ENCODE measurements at places on chromosomes 1 and 21.

DNA sequence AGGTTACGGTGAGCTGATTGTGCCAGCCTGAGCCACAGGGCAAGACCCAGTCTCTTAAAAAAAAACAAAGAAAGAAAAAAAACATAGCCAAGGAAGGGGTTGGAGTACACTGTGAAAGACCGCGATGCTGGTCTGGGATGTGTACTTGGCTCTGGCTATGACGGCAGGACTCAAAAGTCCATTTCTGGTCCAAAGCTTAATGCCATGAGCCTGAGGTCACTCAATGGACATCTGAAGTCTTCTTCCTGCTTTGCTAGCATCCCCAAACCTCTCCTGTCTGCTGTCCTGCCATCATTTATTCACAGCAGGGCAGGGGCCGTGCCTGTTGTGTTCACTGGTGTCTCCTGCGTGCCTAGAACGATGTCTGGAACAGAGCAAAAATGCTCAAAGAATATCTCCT lies 1.5 kb upstream of the ARHGEF10L start:
- DNase-seq, result no peak

GRCh38 chr1:228226956-228227791 lies 19.3 kb downstream of the OBSCN start:
- peak; percentile 6 for DNase-seq

GRCh38 chr1:8267307-8267706 lies 50.6 kb upstream of the SLC45A1 start:
- DNase-seq, result no peak

- DNase-seq, result no peak
These were observed 16.6 kb upstream of the IL19 start for GRCh38 chr1:206754011-206754410.

DNA sequence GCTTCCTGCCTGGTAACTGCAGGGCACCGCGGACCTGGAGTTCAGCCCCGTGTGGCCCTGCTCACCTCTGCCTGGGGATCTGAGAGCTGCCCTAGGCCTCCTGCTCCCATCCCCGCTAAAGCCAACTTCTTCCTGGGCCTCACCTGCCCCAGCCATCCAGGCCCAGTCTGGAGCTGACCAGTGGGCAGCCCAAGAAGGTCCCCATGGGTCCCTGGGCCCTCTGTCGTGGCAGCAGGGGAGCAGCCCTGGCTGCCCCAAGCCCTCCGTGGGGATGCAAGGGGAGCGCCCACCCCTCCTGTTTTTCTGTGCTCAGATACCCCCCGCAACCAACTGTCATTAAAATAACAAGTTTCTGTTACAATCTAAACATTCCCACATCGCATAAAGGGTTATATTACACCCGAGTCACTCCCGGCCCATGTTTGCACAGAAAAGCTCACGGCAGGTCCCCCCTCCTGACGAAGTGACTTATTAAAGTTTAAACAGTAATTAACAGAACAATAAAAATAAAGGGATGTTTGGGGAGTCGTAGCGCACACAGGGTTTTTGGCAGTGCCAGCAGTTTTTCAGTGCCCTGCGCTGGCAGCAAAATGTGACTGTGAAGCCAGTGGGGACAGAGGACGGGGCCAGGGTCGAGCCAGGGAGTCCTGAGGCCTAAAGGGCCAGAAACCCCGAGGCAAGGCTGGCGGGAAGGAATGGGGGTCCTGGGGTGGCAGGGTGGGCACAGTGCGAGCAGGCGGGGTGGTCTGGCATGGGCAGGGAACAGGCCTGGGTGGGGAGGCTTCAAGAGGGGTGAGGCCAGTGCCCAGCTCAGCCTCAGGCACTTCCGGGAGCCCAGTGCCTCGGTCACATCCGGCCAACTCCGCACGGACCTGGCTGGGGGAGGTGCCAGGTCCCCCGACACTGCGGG lies 121.5 kb downstream of the CASZ1 start:
- DNase-seq, result no peak

GRCh38 chr1:180152588-180152987 lies 2.1 kb upstream of the QSOX1 start:
- DNase-seq, result no peak

DNA sequence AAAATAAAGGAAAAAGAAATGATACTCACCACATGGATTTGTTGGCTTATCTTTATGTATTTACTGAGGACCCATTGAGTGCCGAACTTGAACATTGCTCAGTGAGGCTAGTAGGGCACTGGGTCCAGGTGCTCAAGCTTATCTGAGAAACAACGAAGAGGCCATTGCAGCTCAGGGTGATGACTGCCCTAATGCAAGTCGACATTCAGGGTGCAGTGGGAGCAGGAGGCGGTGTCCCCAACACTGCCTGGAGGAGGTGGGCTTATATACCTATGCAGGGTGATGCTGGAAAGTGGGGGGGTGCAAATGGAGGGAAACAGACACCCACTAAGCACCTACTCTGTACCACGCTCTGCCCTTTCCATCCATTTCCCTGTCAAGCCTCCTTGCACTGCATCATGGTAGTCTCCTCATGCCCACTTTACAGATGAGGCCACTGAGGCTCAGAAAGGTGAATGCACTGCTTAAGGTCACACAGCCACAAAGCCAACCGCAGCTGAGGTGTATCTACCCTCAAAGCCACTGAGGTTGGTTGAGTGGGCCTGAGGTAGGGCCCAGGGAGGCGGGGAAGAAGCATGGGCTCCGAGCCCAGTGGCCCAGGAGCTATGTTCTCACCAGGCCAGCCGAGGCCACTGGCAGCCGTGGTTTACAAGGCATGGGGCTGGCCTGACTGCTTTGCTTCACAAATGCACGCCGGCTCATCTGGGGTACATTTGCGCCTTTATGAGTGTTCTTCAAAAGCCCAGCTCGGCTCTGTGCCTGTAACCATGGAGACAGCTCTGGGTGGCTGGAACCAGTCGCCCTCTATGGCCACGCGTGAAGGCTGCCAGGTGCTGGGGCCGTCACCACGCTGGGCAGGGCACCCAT lies 103.8 kb downstream of the EPHB2 start:
- no peak for DNase-seq
